ENCODE measurements at places on chromosomes 13 and 19.
A peak's percentile ranks its signal among the peaks of the same experiment; 100 is the strongest.

GRCh38 chr19:41533671-41534215, 42.2 kb upstream of the CEACAM21 start:
- no peak for DNase-seq

DNA sequence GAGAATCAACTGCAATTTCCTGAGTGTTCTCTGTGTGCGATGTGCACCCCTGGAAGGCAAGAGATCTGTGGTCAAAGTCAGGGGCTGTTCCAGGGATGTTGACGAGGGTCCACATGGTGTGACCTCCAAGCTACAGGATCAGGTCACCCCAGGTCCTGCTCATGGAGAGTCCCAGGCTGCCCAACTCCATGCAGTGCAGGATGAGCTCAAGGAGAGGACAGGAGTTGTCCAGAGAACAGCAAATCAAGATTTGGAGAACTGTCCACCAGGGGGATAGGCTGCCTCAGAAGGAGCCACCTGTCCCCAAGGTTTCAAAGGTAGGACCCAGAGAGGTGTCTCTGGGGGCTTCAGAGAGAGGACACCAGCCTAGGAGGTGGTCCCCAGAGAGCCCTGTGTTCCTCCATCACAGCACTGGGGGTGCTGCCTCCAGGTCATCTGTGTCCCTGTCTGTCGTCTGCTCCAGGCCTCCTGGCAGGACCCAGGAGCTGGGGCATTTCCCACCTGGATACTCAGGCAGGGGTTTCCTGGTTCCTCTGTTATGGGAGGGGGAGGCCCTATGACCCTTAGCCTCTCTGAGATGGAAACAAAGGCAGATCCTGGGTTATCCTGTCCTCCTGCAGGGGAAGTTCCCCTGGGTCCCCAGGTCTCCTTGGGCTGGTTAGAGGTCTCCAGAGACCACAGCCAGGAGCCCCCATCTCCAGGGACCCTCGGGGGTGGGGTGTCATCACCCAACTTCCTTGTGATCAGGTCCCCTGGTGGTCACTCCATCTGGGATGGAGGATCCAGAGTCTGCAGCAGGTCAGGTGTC, 2.1 kb upstream of the CEACAM7 start:
- DNase-seq: no peak

DNA sequence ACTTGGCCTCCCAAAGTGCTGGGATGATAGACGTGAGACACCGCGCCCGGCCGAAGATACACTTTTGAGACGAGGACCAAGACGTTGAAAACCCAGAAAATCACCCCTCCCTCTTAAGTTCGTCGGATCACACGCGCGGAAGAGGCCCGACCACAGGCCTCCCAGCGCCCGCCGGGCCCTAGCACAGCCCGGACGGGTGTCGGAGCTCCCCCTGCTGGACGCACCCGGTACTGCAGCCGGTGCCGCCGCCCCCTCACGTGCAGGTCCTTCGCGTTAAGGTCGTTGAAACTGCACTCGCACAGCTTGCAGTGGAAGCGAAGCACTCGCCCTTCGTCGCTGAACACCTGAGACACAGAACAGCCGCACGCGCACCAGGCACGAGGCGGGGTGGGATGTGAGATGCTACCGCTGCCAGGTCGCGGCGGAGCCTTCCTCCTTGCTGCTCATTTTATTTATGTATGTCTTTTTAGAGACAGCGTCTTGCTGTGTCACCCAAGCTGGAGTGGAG, 35.7 kb upstream of the MATK start:
- DNase-seq: peak; percentile 14

GRCh38 chr13:72186730-72187422, 319.9 kb upstream of the DACH1 start:
- DNase-seq: peak; percentile 89

DNA sequence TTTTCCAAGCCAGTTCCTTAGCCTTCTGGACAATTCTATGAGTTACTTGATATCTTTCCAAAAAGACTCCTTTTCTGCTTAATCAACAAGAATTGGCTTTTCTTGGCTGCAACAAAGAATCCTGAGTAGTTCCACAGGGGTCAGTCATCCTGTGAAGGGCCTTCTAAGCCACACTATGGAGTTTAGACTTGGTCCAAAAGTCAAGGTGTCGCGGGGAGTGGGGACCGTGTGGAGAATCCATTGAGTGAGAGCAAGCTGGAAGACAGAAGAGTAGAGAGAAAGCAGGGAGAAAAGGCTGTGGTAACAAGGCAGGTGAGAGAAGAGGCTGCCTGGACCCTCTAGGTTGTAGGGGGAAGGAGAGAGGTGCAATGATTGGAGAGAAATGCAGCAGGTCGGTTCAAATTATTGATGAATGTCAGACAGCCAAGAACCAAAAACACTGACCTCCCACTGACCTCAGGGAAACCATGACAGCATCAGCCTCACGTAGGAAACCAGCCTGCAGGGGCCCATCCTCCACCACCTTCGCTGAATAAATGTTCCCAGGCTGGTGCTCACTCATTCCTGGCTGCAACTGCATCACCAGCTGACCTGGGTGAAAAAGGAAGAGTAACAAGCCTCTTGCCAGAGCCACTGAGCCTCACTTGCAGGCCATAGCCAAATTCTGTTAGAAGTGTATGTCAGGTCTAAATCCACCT, 7.1 kb upstream of the IFT88 start:
- no peak for DNase-seq

DNA sequence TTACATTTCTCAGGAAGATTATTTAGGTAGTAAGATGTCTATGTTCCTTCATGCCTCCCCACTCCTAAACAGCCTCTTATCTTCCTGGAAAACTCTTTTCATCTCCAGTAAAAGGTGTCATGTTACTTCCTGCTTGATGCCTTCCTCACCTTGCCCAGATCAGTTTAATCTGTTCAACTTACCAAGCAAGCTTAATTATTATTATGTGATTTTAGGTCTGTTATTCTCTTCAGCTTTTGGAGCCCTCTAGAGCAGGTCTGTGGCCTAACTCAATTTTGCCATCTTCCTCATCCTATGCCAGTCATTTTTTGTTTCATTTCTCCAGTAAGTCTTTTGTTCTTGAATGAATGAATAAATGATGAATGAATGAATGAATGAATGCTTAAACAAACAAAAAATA, 528.4 kb downstream of the DCT start:
- DNase-seq: no peak

GRCh38 chr19:28403690-28404089, 809.3 kb downstream of the UQCRFS1 start:
- no peak for DNase-seq

DNA sequence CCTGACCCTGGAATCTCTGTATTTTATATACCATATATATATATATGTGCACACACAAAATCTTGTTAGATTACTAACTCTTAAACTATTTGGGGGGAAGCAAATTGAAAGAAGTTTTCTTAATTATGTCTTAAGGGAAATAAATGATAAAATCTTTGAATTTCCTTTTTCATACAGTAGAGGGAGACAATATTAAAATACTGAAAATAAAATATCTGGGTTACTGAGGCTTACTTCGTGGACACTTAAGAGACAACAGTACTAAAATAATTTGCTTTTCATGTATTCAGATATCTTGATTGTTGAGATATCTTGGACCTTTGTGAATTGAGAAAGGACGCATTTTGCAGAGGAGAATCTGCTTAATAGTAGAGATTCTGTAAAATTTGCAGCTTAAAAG, 17.0 kb downstream of the SUGT1 start:
- no peak for DNase-seq

- peak; percentile 95 for DNase-seq
These were observed 36.4 kb upstream of the IGSF23 start for GRCh38 chr19:44576843-44577565.

DNA sequence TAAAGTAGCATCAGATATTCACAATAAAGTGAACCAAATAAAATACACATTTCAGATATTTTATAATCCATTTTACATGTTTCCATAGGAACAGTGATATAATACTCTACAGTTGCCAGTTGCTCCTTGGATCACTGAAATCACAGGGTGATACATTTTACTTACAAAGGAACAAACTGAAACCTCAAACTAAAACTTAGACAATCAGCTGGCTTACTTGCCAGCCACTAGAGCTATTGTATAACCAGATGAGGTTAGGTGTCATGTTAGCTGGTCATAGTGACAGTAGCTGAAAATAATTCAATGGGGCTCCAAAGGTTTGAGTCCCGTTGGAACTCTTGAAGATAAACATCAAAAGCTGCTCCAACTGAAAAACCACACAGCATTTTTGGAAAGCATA, 274.6 kb downstream of the ITGBL1 start:
- no peak for DNase-seq

DNA sequence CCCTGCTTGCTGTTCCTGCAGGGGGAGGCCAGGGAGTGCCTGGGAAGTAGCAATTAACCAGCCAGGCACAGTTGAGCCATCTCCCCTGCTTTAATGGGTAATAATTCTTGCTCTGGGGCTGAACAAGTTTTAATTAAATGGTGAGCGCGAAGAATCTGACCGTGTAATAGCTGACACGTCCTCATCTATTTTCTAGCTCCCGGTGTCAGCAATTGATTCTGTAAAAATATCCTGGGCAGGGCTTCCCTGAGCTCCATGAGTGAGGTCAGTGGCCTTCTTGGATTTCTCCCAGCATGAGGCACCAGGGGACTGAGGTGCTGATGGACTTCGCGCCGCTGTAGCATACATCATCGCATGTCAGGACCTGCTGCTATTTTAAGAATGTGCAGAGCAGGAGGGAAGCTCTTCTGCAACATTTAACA, 26.9 kb downstream of the SIPA1L3 start:
- DNase-seq: peak; percentile 55

DNA sequence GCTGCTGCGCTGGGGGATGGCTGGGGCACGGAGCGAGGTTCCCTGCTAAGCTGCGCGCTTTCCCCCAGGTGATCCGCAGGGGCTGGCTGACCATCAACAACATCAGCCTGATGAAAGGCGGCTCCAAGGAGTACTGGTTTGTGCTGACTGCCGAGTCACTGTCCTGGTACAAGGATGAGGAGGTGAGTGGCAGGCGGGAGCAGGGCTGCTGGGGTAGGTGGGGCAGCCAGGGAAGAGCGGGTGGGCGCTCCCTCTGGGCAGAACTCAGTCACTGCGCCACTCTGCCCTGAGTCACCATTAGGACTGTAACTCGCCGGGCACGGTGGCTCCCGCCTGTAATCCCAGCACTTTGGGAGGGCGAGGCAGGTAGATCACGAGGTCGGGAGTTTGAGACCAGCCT, 23.8 kb downstream of the TMED1 start:
- DNase-seq: no peak

- no peak for DNase-seq
These were observed 11.8 kb downstream of the IFNL1 start for GRCh38 chr19:39307822-39308530.

GRCh38 chr19:44696939-44697669, 1.8 kb upstream of the CEACAM16 start:
- DNase-seq: no peak

DNA sequence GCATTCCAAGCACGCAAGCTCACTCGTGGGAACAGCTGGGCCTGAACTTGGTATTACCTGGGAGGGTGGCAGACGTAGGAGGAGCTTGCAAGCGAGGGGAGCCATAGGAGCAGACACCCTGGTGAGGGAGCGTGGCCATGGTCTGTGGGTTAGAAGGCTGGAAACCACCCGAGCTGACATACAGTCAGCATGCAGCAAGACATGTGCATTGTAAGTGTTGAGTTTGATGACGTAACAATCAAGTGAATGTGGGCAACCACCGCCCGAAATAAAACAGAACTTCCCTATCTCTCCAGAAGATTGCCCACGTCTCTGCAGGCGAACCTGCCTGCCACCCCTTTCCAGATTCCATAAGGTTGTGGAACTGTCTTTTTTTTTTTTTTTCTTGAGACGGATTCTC, 26.8 kb downstream of the UBXN6 start:
- DNase-seq: no peak

DNA sequence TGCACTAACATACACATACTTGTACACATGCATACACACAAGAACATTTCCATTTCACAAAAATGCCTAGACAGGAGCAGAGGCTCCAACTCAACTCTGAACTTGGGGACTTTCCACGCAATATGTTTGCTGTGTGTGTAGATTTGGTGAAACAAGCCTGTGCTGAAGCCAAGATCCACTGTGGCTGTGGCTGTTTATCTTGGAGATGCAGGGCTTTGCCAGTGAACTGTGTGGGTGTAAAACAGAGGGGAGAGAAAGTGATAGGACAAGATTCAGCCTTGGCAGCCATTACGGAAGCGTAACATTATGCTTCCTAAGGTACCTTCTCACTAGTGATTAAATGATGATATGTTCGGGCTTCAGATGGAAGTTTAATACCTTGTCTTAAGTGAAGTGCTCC, 73.2 kb upstream of the MBNL2 start:
- no peak for DNase-seq

GRCh38 chr13:109951491-109951890, 165.1 kb upstream of the IRS2 start:
- DNase-seq: no peak

DNA sequence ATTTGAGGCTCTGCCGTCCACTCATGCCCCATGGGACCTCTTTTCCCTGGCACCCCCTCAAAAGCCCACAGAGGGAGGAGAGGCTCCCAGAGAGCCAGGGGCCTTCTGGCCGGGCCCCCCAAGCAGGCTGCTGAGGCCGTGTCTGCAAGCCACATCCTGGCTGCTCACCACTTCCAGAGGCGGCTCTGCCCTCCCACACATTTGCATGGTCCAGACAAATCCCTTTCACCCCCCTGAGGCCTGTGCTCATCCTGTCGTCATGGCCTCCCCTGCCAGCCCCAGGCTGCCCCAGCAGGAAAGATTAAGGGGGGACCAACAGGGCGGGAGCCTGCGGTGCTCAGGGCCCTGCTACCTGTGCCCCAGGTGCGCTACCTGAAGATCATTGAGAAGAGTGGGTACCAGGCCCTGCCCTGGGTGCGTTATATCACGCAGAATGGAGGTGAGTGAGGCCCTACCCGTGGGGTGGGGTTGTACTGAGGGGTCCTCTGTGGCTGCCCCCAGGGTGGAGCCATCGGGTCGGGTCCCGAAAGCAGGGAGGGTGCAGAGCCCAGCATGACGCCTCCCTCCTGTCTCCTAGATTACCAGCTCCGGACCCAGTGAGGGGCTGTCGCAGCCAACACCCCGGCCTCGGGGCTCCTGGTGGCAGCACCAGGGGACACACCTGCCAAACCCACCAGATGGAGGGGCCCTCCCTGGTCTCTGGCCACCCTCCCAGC, 36.3 kb downstream of the AP1M1 start:
- DNase-seq: no peak

DNA sequence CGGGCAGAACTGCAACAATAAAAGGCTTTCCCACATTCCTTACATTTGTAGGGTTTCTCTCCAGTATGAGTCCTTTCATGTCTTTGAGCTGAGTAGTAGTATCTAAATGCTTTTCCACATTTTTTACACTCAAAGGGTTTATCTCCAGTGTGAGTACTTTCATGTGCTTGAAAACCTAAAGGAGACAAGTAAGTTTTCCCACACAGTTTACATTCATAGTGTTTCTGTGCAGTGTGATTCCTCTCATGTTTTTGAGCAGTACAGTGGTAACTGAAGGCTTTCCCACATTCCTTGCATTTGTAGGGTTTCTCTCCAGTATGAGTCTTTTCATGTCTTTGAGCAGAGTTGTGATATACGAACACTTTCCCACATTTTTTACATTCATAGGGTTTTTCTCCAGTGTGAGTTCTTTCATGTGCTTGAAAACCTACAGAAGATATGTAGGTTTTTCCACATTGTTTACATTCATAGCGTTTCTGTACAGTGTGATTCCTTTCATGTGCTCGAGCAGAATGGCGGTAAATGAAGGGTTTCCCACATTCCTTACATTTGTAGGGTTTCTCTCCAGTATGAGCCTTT, 47.0 kb downstream of the ZNF44 start:
- DNase-seq: no peak

- no peak for DNase-seq
These were observed 32.8 kb downstream of the TINCR start for GRCh38 chr19:5534787-5535586.
